Body of pancreas (tissue), 4 donors: ENCODE measurements at places on chromosomes 5 and 9. TPM values are rescaled to one million over a fixed set of nuclear protein-coding genes. Genes with fewer than 3 reads are reported as not detected.

The C9orf153 gene
- total RNA-seq: 7.6 TPM

The SAPCD2 gene
- total RNA-seq: 0.66 TPM

The MAP1B gene
- 30.4 TPM for total RNA-seq

The GRM6 gene
- not detected for total RNA-seq

The LTC4S gene
- 10.6 TPM for total RNA-seq

The CCL27 gene
- not detected for total RNA-seq

The SPATA6L gene
- total RNA-seq: 3.6 TPM

The CSF1R gene
- total RNA-seq: 13.5 TPM

The ANKRD18B gene
- total RNA-seq: 6.0 TPM

DNA sequence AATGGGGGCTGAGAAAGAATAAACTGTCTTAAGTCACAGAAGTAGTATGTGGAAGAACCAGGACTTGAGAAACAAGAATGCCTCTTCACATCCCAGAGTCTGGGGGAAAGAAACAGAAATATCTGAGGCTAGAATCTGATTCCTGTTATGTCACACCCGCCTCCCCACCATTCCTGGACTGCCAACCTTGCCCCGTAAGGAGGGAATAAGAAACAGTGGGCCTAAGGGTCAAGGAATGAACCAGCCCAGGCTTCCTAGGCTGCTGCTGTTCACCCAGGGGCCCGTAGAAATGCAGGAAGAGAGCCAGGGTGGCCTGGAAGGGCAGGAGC is 4.3 kb downstream of the PCDH1 start:
- no peak for DNase-seq

GRCh38 chr5:124419531-124419930 is 326.9 kb downstream of the ZNF608 start:
- no peak for DNase-seq

DNA sequence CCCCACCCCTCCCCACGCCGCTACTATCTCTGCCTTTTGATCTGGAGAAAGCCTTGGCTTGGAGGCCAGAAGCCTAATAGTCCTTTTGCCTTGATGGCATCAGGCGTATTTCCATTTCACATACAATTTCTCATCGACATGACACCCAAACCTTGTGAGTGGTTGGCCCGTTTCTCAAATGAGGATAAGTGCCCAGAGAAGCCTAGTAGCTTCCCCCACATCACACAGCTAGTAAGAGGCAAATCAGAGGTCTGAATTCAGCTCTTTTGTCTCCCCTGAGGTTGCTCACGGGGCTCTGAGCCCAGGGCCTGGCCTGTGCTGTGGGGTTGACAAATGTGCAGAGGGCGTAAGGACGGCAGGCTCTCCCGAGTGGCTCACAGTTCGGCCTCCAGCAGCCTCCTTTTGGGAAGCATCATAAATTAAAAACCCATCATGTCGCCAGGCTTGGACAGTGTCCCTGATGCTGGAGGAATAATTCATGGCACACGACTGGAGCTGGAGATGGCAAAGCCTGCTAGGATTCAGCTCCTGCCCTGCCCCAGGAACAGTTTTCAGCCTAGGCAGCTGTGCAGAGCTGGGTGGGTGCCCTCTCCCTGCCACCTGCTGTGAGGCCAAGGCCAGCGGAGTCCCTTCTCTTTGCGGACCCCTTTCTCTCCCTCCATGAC is 263.8 kb downstream of the NSG2 start:
- DNase-seq: no peak

DNA sequence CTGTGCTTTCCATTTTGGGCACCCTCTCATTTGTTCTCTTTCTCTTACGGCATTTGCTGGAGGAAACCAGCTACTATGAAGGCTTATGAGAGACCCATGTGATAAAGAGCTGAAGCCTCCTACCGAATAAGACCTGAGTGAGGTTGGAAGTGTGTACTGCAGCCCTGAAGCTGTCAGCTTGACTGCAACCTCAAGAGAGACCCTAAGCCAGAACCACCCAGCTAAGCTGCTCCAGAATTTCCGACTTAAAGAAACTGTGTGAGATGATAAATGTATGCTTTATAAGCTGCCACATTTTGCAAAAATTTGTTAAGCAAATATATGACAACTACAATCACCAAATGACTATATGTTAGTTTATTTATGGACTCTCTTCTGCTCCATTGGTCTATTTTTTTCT is 151.7 kb upstream of the PTPRD start:
- DNase-seq: no peak

- DNase-seq: no peak
Observed at GRCh38 chr9:133088756-133089155, 27.0 kb downstream of the CEL start.

DNA sequence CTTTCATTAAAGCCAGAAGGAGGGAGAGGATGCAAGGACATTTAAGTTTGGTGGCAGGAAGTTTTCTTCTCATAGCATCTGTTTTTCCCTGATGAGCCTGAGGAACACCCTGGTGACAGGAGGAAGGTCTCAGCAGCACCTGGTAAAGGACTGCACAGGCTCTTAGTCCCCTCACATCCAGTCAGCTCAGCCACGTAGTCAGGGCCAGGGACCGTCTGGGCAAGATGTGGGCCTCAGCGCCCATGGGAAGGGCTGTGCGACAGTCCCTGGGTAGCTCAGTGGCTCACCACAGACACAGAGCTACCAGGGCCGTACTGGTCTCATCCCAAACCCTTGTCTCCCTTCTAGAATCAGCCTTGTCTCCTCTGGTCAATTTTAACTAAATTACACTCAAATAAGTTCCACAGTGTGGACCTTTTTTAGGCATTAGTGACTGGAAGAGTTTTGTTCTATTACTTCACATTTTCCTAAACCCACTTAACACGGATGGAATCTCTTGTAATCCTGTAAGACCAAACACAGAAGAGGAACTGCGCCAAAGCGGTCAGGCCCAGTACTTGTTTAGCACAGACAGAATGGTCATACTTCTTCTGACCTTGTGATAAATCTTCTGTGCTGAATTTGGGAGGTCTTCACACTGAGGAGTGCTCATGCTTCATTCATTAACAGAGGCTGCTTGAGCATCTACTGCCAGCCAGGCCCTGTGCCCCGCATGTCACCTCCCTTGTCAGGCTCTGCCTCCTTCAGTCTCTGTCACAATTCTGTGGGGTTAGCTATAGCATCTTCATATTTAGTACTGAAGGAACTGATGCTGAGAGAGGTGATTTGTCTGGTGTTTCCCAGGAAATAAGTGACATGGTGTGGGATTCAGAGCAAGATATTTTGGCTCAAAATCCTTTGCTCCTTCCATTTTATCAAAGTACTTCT is 91.4 kb downstream of the ANGPTL2 start:
- no peak for DNase-seq

DNA sequence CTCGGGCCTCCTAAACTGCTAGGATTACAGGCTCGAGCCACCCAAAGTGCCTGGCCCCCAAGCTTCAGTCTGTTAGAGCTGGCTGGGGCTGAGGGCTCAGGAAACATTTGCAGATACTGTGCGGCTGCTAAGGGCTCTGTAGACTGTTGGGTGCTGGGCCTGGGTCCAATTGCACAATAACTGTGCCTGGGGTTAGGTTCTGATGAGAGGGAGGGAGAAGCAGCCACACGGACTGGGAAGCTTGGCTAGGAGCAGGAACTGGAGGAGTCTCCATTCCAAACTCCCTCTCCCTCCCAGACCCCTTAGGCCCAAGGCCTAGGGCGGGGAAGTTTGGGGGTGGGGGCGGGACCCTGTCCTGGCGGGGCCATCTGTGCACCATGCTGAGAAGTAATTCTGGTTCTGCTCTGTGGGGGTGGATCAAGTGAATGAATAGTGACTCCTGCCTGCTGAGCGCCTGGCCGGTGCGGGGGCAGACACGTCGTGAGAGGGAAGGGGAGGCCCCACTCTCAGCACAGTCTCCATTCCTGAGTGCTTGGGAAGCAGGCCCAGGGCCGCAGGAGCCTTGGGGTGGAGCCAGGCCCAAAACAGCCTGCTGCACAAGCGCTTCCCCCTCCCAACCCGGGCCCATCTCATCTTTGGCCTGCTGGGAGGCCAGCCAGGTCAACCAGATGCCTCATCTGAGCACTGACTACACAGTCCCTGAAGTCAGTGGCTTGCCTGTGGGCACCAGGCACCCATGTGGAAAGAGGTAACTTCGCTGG is 1.5 kb downstream of the ASS1 start:
- peak; percentile 74 for DNase-seq

GRCh38 chr5:17316970-17317459 is 99.6 kb downstream of the BASP1 start:
- DNase-seq: no peak

DNA sequence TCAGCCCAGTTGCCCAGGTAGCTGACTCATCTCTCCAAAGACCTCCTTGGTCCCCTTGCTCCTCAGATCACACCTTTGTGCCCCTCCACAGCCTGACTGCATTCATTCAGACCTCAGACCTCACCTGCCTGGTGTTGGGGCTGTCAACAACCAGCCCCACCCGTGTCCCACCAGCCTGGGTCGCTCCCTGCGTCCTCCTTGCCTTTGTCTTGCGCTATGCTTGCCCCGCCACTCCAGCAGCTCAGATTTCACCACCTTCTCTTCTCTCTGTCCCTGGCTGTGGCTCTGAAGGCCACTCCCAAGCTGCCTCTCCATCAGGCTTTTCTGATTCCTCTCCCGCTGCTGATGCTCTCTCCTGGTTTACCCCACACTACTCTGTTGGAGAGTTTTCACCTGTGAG is 103.5 kb downstream of the MVB12B start:
- no peak for DNase-seq

- no peak for DNase-seq
Observed at GRCh38 chr5:96320797-96321196, 112.3 kb downstream of the PCSK1 start.

DNA sequence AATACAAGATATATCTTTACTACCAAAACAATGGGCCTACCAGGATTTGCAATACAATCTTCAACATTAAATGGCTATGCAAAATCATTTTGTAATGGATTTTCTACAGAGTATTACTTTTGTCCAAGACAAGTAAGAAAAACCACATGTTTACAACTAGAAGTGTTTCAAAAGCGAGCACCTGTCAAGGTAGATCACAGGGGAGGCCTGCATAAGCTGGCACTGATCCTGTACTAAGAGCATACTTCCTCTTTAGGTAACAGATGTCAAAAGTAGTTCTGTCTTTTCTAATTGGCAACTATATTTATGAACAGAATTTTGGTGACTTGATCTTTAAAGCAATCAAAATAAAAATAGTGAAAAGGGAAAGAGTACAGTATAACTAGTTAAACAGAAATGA is 249.0 kb downstream of the MLLT3 start:
- DNase-seq: no peak

DNA sequence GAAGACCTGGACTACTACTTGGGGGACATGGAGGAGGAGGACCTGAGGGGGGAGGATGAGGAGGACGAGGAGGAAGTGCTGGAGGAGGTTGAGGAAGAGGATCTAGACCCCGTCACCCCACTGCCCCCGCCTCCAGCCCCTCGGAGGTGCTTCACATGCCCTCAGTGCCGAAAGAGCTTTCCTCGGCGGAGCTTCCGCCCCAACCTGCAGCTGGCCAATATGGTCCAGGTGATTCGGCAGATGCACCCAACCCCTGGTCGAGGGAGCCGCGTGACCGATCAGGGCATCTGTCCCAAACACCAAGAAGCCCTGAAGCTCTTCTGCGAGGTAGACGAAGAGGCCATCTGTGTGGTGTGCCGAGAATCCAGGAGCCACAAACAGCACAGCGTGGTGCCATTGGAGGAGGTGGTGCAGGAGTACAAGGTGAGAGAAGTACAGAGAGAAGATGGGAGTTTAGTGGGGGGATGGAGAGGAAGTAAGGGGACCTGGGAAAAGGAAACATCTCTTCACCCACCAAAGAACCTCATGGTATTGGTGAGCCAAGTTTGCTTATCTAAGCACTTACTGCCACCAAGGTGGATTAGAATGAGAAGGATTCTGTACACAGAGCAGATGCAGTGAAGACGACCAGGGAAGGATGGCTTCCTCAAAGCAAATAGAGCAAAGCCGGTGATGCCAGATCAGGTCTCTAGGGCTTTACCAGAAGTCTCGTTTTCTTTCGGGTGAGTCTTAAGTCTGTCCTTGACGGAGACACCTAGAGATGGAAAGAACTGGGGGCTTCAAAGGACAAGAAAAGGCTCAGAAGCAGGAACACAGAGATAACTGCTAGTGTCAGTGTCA is 1.5 kb downstream of the TRIM41 start:
- DNase-seq: no peak

GRCh38 chr5:143086908-143087637 is 316.4 kb downstream of the NR3C1 start:
- no peak for DNase-seq

GRCh38 chr5:2143646-2144353 is 261.1 kb upstream of the IRX4 start:
- DNase-seq: no peak

DNA sequence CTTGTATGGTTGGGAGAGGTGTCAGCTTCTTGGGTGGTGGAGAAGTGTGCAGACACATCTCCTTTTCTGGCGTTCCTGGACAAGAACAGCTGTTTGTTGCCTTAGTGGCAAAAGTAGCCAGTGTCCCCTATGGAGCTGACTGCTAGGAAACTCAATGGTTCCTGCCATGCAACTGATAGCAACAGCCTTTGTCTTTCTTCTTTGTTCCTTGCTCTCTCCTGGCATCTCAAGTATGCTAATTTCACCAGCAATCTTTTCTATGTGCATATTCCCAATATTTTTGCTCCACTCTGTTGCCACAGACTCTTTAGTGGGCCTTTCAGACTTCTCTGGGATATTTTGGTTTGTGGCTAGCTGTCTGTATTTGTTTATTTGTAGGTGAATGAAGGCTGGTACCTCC is 36.7 kb downstream of the FBXO4 start:
- DNase-seq: no peak

DNA sequence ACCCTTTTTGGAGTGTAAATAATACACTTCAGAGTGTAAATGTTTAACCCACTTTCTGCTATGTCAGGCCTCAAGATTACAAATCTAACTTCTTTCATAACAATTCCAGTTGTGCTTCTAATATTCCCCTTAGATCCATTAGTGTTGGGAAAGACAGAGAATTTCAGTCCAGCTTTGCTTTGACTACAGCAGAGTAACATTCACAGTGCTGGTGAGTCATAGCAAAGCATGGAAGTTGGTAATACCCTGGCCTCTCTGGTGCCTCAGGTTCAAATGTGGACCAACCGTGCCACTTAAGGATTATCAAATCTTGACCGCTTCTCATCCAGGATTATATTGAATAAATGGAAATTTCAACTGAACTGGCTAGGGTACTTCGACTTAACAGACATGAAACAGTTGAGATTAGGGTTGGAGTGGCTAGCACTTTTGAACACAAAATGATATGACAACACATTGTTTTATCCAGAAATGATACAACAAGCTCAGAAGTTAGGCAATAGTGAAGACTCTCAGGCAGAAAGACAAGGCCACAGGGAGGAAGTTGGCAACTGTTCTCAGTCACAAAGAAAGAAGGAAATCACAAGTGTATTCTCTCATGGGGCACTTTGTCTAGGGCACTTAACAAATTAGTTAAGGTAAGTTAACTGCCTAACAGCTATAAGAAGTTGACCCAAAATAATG is 24.4 kb upstream of the RASA1 start:
- no peak for DNase-seq

DNA sequence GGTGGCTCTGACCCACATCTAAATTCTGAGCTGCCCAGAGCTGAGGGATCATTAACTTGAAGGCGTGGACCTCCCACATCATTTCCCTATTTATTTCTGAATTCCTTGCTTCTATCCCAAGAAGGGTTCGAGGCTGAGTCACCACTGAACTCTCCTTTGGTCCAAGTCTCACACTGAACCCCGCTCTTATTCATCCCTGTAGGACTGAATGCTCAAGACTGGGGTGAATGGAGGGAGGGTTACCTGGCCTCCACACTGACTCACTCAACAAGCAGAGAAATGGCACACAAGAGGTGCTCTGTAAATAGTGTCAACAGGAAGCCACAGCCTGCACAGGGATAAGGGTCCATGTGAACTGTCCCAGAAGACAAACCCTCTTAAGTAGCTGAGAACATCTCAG is 79.1 kb upstream of the FSTL4 start:
- DNase-seq: no peak
